Heart right ventricle (tissue), 16 donors: ENCODE measurements at places on chromosomes 13 and 19. TPM values are rescaled to one million over a fixed set of nuclear protein-coding genes. Genes with fewer than 3 reads are reported as not detected.
A peak's percentile ranks its signal among the peaks of the same experiment; 100 is the strongest.

DNA sequence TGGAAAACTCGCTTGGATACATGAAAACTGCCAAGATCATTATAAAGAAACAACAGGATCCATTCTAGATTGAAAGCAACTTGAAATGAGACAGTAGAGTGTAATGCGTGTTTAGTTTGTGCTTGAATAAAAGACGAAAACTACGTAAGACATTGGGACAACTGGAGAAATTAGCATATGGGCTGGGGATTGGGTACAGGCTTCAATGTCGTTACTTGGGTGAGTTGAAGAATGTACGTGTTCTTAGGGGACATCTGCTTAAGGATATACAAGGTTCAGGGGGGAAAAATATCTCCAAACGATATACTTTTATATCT, 471 bp upstream of the ERVK3-1 start:
- no peak for DNase-seq

GRCh38 chr13:50535050-50535449, 308.4 kb downstream of the DLEU7 start:
- no peak for DNase-seq

- no peak for DNase-seq
Observed at GRCh38 chr13:46717275-46717674, 79.7 kb downstream of the ESD start.

- DNase-seq = no peak
Observed at GRCh38 chr19:56934438-56935090, 94.0 kb upstream of the PEG3 start.

- DNase-seq = no peak
Observed at GRCh38 chr19:41030651-41031050, 39.6 kb downstream of the CYP2B6 start.

- DNase-seq = no peak
Observed at GRCh38 chr13:81377921-81378320, 1037.0 kb upstream of the SPRY2 start.

- no peak for DNase-seq
Observed at GRCh38 chr13:46639033-46639981, 86.3 kb downstream of the LRCH1 start.

DNA sequence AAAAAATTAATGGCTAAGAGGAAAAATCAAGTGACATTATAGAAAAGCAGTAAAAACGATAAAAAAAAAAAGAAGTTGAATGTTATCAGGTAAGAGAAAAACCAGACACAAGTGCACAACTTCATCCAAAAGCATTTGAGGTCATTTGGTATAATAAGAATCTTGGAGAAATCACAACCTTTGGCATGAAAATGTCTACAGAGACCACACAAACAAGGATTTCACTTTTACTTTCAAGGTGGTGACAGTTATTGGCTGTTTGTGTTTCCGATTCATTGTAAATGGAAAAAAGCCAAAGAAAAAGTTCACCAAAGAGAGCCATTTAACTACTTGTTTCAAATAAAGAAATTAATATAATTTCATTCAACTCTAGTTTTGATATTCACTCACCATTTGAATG, 1193.5 kb downstream of the PCDH9 start:
- DNase-seq = no peak

- DNase-seq = no peak
Observed at GRCh38 chr19:40163541-40164129, 27.6 kb upstream of the MAP3K10 start.

The CCDC122 gene
- total RNA-seq = 2.5 TPM

GRCh38 chr19:41588497-41589209, 12.7 kb downstream of the CEACAM21 start:
- peak; percentile 31 for DNase-seq

The IL27RA gene
- 3.1 TPM for total RNA-seq

The FAM83E gene
- total RNA-seq = not detected

DNA sequence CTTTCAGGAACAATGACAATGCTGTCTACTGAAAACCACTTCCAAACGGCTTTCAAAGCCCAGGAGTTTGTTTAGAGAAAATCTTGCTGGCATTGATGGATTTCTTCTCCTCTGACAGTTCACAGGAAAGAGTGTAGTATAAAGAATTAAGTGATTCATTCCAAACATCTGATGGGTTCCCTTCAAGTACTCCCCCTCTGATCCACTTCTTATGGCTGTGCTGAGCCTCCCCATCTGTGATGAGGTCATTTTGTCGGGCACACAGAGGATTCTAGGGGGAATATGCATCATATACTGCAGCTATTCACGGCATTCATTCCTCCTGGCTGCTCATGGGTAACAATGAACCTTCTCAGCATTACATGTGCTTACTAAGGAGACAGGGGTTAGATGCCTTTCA, 107.9 kb downstream of the RGCC start:
- DNase-seq = no peak

DNA sequence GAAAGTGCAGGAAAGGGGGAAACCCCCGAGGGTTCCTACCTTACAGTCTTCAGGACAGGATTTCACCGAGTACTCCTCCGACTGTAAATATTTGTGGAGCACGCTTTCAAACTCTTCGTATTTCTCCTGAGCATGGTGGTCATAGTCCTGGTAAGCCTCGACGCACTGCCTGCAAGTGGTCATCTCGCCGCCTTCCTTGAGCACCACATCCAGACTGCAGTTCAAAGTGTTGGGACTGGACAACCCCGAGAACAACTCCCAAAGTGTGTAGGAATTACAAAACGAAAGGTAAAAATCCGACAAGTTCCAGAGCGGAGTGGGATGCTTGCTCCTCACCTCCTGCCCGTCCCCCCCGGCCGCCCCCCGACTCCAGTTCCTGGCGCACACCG, 349.7 kb downstream of the LIG4 start:
- no peak for DNase-seq

The ZNF497 gene
- 0.47 TPM for total RNA-seq

DNA sequence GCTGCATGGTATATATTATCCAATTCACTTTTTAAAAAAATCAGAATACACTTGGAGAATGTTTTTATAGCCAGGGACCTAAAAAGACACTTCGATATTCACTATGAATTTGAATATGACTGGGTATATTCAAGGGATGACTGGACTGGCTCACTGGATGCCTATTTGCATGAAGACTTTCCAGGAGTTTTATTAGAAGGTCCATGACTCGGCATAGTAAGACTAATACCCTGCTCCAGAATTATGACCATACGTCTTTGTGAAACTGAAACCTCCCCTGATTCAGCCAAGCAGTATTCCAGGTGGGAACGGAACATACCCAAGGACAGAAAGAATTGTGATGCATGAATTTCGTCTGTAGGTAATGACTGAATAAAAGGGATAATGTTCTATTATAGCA, 3.9 kb upstream of the FAM216B start:
- DNase-seq = no peak

DNA sequence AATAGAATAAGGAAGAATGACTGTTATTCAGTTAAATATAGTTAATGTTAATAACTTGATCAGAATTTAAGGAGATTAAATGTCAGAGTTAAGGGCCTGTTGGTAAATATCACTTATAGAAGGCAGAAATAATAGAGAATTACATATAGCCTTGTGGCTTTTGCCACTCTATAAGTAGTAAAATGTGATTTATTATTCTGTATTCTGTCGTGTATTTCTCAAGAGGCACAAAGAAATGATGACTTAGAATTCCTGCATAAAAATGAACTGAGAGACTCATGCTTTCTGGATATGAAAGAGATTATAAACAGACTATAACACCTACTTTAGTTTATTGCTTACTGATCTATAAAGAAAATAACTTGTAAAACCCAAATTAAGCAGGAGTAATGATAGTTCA, 40.1 kb downstream of the GPC6 start:
- DNase-seq = no peak

The SIGLEC8 gene
- total RNA-seq = 0.95 TPM

The COPE gene
- total RNA-seq = 104 TPM

The PLA2G4C gene
- 40.8 TPM for total RNA-seq

DNA sequence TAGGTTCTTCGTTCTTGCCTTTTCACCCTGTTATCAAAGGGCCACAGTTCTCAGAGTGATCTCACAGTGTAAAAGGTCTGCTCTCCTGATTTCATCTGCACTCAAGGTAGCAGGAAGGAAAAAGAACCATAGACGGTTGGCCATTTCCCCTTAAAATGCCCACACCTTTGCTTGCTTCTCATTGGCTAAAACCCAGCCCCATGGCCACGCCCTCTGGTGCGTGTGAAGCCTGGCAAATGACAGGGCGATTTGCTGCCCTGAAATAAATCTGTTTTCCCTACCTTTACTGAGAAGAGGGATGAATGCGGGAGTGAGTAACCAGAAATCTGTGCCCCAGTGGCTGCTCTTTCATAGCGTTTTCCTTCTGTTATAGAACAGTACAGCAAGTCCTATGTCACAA, 269.3 kb downstream of the POU4F1 start:
- no peak for DNase-seq

DNA sequence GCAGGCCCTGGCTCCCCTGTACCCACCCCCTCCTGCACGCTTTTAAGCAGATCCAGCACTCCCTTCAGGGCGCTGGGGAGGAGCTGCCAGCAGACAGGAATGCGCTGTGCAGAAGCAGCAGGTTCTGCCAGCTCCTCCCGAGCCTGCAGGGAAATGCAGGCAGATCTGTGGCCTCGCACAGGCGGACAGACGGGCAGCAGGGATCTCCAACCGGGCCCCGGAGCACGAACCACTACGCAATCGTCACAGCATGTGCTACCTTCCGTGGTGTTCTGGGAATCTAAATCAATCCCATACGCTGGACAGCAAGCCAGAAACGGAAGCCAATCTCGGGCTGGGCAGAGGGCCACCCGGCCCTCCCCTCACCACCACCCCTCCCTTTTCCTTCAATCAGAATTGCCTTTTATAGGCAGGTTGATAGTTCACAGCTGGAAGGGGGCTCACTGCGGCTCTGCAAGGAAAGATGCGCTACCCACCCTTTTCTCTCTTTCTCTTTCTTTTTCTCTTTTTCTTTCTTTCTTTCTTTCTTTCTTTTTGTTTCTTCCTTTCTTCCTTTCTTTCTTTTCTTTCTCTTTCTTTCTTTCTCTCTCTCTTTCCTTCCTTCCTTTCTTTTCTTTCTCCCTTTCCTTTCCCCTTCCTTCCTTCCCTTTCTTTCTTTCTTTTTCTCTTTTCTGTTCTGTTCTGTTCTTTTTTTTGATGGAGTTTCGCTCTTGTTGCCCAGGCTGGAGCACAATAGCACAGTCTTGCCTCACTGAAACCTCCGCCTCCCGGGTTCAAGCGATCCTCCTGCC, 99.9 kb downstream of the GNG7 start:
- peak; percentile 78 for DNase-seq

DNA sequence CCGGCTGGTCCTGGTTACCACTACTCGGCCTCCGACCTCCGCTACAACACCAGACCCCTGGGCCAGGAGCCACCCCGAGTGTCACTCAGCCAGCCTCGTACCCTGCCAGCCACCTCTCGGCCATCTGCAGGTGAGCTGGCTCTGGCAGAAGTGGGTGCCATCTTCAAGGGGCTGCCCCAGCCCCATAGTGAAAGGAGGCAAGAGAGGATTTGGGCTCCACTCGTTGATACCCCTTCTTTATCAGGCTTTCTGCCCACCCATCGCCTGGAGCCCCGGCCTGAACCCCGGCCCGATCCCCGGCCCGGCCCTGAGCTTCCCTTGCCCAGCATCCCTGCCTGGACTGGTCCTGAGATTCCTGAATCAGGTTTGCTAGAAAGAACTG, 7.1 kb downstream of the LTBP4 start:
- no peak for DNase-seq

DNA sequence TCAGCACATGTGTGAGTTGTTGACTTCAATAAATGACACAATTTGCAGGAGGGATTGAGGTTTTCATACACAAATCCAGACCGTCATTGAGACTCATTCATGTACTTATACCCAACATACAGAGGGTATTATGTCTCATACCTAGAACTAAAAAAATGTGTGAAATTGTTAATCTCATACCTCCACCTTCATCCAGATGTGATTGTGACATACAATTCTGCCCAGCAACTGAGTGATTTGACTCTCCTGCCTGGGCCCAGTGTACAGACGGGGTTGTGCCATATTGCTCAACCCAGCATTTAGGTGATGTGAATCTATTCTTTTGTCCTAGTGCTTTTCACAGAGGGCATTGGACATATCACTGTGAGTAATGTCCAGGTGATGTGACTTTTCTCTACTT, 12.6 kb upstream of the ZNF681 start:
- no peak for DNase-seq

DNA sequence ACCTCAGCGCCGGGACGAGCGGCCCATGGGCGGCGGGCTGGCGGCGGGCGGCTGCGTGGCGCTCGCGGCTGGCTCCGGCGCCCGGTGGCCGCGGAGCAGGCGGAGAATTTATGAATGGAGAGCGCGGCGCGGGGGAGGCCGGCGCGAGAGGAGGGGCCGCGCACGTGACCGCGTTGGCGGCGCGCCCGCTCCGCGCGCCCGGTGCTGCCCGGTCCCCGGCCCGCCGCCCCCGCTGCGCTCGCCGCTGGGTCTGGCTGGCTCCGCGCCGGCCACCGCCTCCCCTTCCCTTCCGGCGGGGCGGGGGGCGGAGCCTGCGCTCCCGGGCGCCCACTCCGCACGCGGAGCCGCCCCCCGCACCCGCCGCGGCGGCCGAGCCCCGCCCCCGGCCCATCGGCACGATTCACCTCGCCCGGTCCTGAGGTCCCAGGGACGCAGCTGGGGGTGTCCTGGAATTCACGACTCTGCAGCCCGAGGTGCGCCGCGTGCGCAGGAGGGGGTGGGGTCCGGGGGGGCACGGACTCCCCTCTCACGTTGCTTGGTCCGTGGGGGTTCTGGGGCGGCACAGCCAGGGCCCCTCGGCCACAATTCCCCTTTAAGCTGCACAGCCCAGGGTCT, at the start of gene CBARP:
TSS of gene CBARP (minus strand) at position 252 of the 615 bp plus-strand sequence. CDS start 1,905 bp downstream, outside the sequence.
- no peak for DNase-seq

- DNase-seq = no peak
Observed at GRCh38 chr19:54380897-54381296, 16.2 kb upstream of the LAIR1 start.

GRCh38 chr13:33745370-33746324, 72.3 kb upstream of the RFC3 start:
- DNase-seq = no peak

- no peak for DNase-seq
Observed at GRCh38 chr13:35916146-35916545, 215.0 kb downstream of the DCLK1 start.

DNA sequence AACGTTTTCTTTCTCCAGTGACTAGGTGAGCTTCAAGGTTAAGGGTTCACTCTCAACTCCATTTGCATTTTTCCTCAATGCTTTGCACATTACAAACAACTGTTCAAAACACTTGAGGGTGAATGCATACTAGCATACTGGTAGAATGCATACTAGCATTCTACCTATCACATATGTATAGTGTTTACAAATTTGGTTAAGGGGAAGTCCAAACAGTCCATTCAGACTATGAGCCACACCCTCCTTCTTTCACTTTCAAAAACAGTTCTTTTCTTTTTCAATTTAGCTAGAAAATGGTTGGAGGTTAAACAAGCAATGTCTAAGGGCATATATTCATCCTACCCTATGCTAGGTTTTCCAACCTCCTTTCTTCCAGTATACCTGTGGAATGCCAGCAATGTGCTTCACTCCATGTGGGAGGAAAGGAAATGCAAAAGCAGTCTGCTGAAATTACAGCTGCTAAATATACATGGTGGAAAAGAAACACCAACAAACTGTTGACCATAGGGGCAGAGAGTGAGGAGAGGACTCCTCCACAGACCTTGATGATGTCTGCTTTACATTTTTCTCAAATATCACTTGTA, 102.6 kb downstream of the DOCK9 start:
- DNase-seq = no peak
